ENCODE measurements at places on chromosomes 12 and 14. TPM values are rescaled to one million over a fixed set of nuclear protein-coding genes. Genes with fewer than 3 reads are reported as not detected.

Gene ADAM21
- polyA plus RNA-seq = 0.08 TPM

Gene CMA1
- polyA plus RNA-seq = 2.1 TPM

Gene TMPRSS12
- not detected for polyA plus RNA-seq

Gene C12orf56
- polyA plus RNA-seq = 0.19 TPM

Gene CNTN1
- polyA plus RNA-seq = 67.0 TPM

Gene CCDC88C
- 14.6 TPM for polyA plus RNA-seq

Gene TEAD4
- polyA plus RNA-seq = 16.3 TPM

Gene DLGAP5
- 0.19 TPM for polyA plus RNA-seq
